ENCODE measurements at places on chromosomes 11 and 22. TPM values are rescaled to one million over a fixed set of nuclear protein-coding genes. Genes with fewer than 3 reads are reported as not detected.

PVALB gene
- not detected for total RNA-seq

GLYATL2 gene
- not detected for total RNA-seq

YPEL1 gene
- 0.81 TPM for total RNA-seq

CFAP300 gene
- total RNA-seq, result 10.8 TPM

LMO2 gene
- 10.3 TPM for total RNA-seq

TMEM151A gene
- total RNA-seq, result 1.5 TPM

GAL3ST3 gene
- not detected for total RNA-seq

MOGAT2 gene
- total RNA-seq, result not detected

MS4A13 gene
- total RNA-seq, result not detected
